ENCODE measurements at places on chromosomes 6 and 20.

GRCh38 chr6:37583261-37583660, 83.6 kb upstream of the CCDC167 start:
- DNase-seq, result no peak

GRCh38 chr6:70705772-70706171, 38.1 kb downstream of the SMAP1 start:
- no peak for DNase-seq

- DNase-seq, result no peak
Observed at GRCh38 chr6:17012421-17013225, 89.2 kb upstream of the STMND1 start.

GRCh38 chr20:20259533-20259932, 108.4 kb upstream of the INSM1 start:
- DNase-seq, result no peak

GRCh38 chr6:43771858-43772680, 2.1 kb downstream of the VEGFA start:
- peak; percentile 18 for DNase-seq

DNA sequence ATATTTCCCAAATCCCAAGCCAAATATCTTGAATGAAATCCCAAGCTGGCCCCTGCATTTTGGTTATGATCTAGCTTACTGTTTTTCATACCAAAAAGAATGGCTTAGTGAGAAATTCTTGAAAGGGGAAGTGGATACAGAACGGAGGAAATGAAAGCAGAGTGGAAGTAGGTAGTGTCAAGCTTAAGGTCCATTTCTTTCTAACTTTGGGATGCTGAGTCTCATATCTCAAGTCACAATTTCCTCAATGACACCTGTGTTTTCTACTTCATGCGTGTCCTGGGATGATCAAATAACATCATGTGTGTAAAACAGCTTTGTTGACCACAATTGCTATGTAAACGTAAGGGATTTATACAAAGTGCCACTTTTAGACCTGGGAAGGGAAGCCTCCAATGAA, 238.8 kb upstream of the SLC35B3 start:
- no peak for DNase-seq

GRCh38 chr20:38498909-38499308, 26.3 kb downstream of the RALGAPB start:
- DNase-seq, result no peak

- no peak for DNase-seq
Observed at GRCh38 chr6:63947792-63948529, 312.4 kb downstream of the PHF3 start.
